ENCODE measurements at places on chromosomes 11 and 22.
A peak's percentile ranks its signal among the peaks of the same experiment; 100 is the strongest.

GRCh38 chr11:32069361-32070058 is 21.4 kb upstream of the RCN1 start:
- no peak for DNase-seq

GRCh38 chr11:36312611-36313472 is 16.8 kb downstream of the PRR5L start:
- DNase-seq, result peak; percentile 27

GRCh38 chr11:32109138-32109537 is 18.3 kb downstream of the RCN1 start:
- DNase-seq, result no peak

- DNase-seq, result no peak
These were observed 3.3 kb downstream of the TMEM132A start for GRCh38 chr11:60927600-60927999.

DNA sequence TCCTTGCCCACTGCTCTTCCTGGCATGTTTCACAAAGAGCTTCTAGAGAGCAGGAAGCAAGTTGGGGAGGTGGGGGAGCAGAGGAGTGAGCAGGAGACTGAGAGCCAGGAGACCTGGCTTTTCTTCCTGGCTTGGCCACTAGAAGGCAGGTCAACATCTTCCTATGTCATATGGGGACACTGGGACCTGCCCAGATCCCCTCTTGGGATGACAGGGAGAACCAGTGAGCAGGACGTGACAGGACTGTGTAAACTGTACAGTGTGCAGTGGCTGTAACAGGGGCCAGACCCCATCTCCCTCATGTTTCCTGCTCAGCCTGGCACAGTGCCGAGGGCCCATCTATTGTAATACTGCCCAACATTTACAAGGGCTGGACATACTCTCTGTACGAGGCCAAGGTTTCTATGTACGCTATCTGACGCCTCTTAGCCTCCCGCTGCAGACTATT is 29.4 kb downstream of the GDPD5 start:
- DNase-seq, result no peak

GRCh38 chr11:16434036-16434435 is 77.7 kb upstream of the SOX6 start:
- DNase-seq, result no peak

GRCh38 chr22:17046566-17047348 is 38.0 kb upstream of the IL17RA start:
- no peak for DNase-seq

DNA sequence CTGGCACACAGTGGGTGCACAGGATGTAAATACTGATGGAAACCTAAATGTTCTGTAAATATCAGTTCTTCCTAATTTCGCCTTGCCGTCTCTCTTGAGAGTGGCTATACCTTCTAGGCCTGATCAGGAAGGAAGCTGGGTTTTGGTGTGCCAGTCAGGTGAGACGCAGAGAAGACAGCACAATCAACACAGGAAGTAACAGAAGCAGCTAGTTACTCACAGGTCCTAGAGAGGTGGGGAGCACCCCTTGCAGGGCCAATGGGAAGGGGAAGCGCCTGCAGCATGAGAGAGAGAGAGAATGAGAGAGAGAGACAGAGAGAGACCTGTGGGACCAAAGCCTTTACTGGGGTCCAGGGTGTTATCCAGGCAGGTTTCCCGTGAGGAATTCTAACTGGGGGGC is 80.8 kb downstream of the FBLN1 start:
- DNase-seq, result no peak

DNA sequence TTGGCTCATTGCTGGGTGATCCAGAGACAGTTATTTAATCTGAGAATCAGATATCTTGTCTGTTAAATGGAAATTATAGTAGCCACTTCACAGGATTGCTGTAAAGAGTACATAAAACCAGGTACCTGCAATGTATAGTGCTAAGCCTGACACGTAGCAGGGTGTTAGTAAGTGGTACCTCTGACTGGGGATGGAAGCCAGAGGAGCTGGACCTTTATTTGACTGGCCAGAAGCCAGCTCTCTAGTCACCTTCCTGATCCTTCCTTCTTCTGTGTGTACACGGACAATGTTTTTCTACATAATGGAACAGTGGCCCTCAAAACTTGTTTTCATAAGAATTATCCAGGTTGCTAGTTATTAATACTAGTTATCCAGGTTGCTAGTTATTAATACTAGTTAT is 25.5 kb upstream of the EHF start:
- DNase-seq, result no peak

DNA sequence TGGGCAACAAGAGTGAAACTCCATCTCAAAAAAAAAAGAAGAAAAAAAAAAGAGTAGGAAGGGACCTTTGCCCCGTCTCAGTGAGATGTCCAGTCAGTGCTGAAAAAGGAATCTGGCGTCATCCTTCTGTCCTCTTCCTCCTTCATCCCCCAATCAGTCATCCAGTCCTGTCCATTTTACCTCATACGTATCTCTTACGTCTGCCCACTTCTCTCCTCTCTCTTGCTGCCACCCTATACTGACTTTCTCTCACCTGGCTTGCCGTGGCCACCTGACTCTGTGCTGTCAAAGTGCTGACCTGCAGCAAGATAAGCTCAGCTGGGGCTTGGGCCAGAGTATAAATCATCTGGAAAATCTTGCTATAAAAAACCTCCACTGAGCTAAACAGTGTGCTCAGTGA is 13.6 kb downstream of the SEPTIN3 start:
- DNase-seq, result no peak
